ENCODE measurements at places on chromosomes 7 and 10.

GRCh38 chr7:138982204-138982623 lies 1.0 kb upstream of the KIAA1549 start:
- DNase-seq = no peak

GRCh38 chr7:137628216-137628615 lies 218.6 kb downstream of the DGKI start:
- no peak for DNase-seq

GRCh38 chr10:102153093-102153620 lies 968 bp downstream of the NOLC1 start:
- no peak for DNase-seq

GRCh38 chr10:93598157-93598556 lies 2.9 kb downstream of the RBP4 start:
- DNase-seq = no peak

- DNase-seq = no peak
Observed at GRCh38 chr10:317271-317769, 182.1 kb downstream of the ZMYND11 start.

DNA sequence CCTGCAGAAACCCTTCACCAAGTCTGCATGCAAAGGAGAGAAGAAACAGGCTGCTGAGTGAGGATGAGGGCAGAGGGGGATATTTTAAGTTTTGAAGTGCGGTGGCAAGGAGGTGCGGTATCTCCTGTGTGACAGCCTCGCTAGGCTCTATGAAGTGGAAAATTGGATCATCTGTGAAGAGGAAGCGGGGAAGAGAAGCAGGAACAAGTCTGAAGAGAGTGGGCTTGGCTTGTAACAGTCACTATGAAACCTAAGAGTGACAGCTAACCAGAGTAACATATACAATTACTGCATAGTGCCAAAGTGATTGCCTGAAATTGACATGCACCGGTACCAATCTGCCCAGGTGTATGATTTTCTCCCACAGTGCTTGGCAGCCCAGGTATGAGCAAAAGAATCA lies 287.5 kb upstream of the KLF14 start:
- DNase-seq = no peak

- DNase-seq = no peak
Observed at GRCh38 chr7:151168003-151168786, 701 bp upstream of the GBX1 start.

DNA sequence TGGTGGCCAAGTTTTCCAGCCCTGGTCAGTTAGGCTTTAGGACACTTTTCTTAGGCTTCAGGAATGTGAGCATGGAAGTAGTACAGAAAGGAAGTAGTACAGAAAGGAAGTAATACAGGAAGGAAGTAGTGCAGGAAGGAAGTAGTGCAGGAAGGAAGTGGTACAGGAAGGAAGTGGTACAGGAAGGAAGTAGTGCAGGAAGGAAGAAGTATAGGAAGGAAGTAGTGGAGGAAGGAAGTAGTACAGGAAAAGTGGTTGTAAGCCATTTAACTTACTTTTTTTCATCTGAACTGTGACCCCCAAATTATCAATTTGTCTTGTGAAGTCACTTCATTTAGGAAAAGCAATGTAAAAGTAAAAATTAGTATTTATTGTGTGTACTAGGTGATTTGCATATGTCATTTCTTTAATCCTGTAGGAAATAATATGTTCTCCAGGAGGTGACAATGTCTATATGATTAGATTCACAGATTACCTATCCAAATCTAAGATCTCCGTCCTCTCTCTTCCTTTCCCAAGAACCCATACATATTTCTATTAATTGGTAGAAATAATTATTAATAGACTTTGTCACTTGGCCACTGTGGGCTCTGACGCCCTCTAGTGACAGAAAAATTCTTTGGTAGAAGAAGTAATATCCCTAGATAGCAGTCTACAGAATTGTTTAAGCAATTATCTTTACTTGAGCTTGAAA lies 3.9 kb upstream of the FAS start:
- DNase-seq = no peak

- DNase-seq = no peak
Observed at GRCh38 chr10:21517134-21518031, 8.1 kb downstream of the SKIDA1 start.

- no peak for DNase-seq
Observed at GRCh38 chr7:131774419-131775220, 218.2 kb upstream of the PODXL start.

DNA sequence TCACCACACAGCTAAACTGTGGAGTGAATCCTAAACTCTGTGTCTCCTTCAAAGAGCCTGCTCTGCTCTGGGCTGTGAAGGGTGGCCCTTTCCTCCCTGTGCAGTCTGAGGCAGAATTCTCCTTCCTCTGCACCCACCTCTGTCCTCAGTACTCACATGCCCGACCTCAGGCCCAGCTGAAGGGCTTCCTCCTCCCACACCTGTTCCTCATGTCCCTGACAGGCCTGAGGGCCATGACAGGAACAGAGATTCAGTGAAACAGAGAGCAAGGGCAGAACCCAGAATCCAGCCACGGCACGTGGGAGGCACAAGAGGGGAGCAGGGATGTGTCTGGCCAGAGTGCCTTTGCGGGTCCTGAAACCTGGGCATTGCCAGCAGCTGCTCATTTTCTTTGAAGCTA lies 13.9 kb downstream of the CREB3L2 start:
- no peak for DNase-seq

GRCh38 chr10:49269523-49269922 lies 29.4 kb upstream of the C10orf71 start:
- no peak for DNase-seq

- DNase-seq = no peak
Observed at GRCh38 chr7:98162758-98163157, 48.5 kb upstream of the BHLHA15 start.

DNA sequence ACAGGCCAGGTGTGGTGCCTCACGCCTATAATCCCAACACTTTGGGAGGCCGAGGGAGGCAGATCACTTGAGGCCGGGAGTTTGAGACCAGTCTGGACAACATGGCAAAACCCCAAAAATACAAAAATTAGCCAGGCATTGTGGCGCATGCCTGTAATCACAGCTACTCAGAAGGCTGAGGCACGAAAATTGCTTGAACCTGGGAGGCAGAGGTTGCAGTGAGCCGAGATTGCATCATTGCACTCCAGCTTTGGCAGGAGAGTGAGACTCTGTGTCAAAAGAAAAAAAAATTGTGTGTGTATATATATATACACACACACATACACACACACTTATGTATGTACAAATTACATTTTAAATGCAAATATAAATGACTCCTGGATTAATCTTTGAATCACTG lies 76.8 kb upstream of the LRRN3 start:
- no peak for DNase-seq

DNA sequence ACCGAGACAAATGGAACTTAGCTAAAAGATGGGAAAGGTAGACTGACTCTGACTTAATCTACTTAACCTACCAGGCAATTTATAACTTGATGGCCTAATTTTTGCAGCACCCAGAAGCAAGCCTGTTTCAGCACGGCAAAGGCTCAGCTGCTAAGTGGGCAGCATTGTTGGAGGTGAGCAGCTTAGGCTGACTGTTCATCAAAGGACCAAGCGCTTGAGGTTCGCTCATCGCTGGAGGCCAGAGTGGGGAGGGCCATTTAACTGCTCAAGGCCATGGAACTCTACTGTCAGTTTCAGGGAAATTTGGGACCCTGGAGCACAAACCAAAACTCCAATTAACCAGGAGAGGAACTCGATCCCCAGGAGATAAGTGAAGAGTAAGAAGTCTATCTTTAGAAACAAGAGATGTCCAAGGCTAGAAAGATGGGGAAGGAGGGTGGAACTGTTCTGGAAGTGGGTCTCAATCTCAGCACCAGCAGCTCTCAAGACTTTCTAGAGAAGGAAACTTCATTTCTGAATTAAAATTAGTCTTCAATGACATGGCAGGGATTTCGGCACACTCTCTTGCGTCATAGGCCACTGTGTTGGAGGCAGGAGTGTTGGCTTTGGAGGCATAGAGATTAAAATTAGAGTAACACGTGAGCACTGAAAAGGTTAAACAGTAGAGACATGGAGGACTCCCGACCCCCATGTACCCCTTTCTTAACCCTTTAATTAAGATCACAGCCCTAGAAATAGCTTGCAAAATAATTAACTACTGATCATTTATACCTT lies 43.1 kb downstream of the EGFR start:
- no peak for DNase-seq

GRCh38 chr7:140168816-140169215 lies 8.0 kb downstream of the KDM7A start:
- no peak for DNase-seq

DNA sequence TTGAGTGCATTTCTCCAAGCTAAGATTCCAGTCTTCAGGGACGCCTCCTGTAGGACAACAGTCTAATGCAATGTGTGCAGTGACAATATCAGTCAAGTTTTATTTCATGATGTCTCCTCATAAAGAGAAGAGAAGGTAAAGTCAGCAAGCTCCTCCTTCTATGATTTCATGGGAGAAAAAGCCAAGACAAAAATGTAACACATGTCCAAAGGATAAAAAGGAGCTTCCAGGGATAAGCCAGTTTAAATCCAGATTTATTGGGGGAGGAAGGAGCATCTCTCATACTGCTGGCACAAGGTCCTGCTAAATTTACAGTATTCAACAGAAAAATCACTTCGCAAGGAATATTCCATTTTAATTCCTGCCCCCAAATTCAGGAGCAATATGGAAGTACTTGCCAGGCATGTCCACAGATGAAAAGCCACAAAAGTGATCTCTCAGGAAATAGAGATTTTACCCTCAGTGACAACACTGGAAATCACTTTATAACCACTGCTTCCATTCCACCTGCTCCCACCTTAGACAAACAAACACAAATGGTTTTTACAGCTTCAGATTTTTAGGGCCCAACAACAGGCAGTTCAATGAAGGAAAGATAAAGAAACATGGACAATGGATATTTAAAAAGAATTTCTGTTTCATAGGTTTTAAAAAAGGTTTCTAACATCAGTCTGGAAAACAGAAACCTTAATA lies 677.5 kb upstream of the C7orf33 start:
- DNase-seq = no peak

Data from cortex of kidney (tissue), 1 donor.